ENCODE measurements at places on chromosomes 4 and X.

DNA sequence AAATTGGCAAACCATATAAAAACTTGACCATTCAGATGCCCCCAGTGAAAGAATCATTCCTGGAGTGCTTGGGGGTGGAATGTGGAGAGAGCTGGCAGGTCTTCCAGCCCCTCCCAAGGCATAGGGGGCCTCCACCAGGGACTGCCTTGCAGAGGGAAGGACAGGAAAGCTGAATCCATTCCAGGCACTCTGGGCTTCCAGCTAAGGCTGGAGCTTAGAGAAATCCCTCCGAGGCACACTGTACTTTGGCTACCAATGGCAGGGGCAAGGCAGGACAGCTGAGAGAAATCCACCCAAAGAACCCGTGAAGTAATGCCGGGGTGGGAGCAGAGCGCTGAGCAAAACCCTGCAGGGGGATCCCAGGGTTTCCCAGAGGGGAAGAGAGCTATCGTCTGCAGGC, 4.0 kb downstream of the CENPU start:
- no peak for DNase-seq

DNA sequence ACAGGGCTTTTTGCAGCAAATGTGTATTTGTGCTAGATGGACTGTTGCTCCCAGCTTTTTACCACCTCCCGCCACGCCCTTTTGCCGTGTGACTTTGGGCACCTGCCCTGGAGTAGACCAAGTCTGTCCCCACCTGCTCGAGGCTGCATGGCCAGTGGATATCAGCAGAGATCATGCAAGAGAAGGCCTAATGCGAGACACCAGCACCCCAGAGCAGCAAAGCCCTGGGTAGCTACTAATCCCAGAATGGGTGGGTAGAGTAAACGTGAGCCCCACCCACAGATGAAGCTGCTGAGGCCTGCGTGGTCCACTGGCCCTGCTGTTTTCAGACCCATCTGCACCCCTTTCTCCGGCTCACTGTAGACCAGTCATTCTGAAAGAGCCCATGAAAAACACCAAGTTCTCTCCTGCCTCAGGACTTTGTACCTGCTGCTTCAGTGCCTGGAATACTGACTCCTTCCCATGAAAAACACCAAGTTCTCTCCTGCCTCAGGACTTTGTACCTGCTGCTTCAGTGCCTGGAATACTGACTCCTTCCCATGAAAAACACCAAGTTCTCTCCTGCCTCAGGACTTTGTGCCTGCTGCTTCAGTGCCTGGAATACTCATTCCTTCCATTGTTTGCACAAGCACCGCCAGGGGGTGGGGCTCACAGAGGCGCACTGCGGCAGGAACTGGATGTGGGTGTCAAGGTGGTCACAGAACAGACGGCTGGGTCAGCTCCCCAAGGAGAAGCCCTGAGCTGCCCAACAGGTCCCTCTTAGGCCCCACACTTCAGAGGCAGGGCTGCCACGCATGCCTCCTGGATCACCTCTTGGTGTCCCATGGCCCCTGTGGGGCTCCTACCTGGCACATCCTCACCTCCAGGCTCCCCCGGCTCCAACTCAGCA, 5.1 kb upstream of the TNIP2 start:
- no peak for DNase-seq

- DNase-seq, result no peak
Measured at GRCh38 chr4:139535228-139535870, 20.7 kb downstream of the SETD7 start.

- no peak for DNase-seq
Measured at GRCh38 chr4:81196126-81196650, 18.8 kb downstream of the PRKG2 start.

- DNase-seq, result no peak
Measured at GRCh38 chr4:56666279-56666678, 14.8 kb downstream of the HOPX start.

- no peak for DNase-seq
Measured at GRCh38 chr4:119139311-119139710, 3.7 kb downstream of the MYOZ2 start.

GRCh38 chr4:164807611-164808010, 53.7 kb downstream of the SMIM31 start:
- DNase-seq, result peak; percentile 29

DNA sequence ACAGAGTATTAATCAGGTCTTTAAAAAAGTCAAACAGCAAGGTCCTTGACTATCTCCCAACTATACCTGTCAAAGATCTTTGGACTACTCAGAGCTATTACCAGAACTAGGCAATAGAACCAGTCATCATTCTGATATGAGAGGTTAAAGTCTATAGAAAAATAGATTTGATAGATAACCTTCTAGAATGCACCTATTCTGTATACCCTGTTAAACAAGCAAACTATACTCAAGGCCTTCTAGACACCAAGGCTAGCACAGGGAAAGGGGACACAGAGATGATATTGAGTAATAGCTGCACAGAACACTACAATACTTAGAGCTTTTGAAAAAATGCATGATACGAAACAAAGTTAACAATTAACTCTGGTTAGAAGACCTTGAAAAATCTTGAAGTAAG, 149.5 kb downstream of the NR3C2 start:
- no peak for DNase-seq

DNA sequence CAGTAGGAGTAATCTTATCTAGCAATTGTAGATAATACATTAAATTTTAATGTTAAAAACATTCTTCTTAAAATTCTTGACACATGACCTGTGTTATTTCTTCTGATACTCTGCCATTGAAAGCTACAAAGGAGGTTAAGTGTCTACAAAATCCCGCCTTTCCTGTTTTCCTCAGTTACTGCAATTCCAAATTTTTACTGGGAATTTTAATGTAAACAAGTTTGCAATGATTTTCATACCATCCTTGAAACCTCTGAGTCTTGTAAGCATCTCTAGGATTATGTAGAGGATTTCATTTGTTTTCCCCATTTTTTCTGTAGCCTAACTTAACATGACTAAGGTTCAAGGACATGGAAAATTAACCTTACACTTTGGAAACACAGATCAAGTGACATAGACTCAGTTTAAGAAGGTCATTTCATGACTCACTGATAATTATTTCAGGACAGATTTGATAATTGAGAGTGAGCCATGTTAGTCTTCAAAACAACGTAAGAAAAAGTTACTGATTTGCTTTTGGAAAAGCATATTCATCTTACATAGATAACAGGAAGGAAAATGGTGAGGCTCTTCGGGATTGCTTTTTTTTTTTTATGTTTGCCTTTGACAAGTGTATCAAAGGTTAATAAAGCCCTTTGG, 39.6 kb upstream of the PDLIM5 start:
- DNase-seq, result no peak

- DNase-seq, result no peak
Measured at GRCh38 chrX:107673431-107673830, 45.1 kb downstream of the PRPS1 start.

GRCh38 chr4:175412161-175412560, 399.9 kb downstream of the GPM6A start:
- no peak for DNase-seq

DNA sequence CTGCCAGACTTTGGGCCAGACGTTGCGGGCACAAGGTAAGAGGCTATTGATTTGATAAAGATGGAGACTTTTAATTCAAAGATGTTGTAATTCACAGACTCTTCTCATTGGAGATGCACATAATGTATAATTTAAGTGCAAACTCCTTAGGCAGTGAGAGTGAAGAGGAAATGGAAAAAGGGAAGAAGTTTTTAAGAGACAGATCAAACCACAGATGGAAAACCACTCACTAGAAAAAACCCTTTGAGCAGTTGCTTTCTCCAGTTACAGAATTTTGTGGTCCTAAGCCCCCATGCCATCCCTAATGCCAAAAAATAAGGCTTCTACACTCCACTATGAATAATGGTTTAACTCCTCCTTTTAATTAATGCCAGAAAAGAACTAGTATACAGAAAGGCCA, 977.1 kb upstream of the PRKX start:
- no peak for DNase-seq

Data from retinal pigment epithelial cell (primary cell).